Sciatic nerve (tissue), 2 donors: ENCODE measurements at places on chromosomes 3 and 15. TPM values are rescaled to one million over a fixed set of nuclear protein-coding genes. Genes with fewer than 3 reads are reported as not detected.

CASR gene
- not detected for total RNA-seq

CYP19A1 gene
- 24.0 TPM for total RNA-seq

BDH1 gene
- total RNA-seq, result 9.7 TPM

CNTN6 gene
- 0.67 TPM for total RNA-seq

GRAMD2A gene
- total RNA-seq, result 6.7 TPM

STRA6 gene
- total RNA-seq, result 0.76 TPM

ASB14 gene
- not detected for total RNA-seq

DNA sequence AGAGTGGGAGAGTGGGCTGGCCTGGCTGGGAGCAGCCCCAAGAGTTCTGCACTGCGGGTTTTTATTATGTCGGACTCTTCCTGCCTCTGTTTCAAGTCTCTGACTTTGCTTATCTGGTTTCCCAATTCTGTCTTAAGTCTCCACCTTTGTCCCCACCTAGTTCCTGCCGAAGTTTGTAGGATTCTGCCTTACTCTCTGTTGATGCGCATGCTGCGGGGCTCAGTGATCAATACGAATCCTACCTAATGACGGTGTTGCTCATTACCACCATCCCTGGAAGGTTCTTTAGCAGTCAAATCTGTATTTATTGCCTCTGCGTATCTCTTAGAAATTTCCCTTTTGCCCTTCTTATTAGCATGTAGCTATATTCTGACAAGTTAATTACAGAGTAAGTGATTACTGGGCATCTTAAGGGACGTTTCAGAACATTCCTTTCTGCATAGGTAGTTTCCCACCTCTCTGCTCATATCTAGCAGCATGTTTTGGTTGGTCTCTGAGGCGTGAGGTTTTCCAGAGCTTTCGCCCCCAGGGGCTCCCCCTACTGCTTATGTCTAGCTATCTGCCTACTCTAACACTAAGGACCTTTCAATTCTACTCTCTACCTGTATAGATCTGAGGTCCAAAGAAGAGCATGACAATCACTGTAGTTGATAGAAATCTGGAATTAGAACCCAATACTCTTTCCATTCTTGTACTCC is 236.0 kb upstream of the EIF1B start:
- DNase-seq, result no peak

DNA sequence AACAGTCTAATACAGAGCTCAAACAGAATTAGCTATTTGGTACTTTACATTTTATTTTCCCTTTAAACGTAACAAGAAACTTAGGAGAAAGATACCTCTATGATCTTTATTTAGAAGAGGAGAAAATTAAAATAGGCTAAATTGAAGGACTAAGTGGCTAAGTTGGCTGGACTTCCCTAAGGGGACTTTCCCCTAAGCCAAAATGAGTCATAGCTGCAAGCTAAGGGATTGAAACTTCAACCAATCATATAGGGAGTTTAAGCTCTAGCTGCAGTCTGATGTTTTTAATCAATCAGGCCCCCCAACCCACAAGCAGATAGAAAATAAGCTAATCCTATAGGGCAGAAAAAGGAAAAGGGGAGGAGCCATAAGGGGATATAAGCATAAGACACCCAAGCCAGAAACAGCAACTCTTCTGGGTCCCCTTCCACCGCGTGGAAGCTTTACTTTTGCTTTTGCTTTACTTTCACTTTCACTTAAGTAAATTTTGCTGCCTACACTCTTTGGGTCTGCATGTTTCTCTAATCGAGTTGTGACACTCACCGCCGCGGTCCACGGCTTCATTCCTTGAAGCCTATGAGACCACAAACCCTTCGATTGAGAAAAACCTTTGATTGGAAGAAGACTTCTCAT is 1108.5 kb upstream of the EPHA6 start:
- DNase-seq, result no peak

DNA sequence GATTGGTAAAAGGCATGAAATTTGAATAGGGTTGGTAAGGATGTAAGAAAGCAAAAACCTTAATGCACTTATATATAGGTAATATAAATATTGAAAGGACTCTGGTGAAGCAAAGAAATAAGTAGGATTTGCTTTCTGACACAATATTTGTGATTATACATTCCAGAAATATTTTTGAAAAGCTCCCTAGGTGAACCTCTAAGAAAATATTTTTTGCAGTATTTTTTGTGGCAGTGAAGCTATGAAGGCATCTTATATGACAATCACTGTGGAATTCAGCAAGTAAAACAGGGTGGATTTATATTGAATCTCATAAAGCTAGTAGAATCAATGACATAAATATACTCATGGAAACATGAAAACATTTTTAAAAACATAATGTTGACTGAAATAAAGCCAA is 119.6 kb upstream of the EPHA3 start:
- DNase-seq, result no peak

- no peak for DNase-seq
Observed at GRCh38 chr15:74327756-74328155, 39.7 kb downstream of the CYP11A1 start.

DNA sequence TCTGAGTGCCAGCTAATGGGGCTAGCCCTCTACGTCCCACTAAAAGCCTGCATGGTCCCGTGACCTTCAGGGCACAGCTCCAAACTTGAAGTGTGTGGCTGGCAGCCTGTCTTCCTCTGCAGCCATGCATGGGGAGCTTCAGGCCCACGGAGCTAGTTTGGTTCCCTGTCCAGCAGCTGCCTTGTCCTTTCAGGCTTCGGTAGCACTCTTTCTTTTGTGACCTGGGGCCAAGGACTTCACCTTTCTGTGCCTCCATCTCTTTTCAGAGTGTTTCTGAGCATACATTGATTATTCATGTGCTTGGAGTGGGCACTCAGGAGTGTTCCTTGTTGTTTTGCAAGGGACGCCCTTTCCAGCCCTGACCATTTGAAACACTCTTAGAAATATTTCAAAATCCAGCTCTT is 155.2 kb downstream of the DNAJB8 start:
- no peak for DNase-seq

- no peak for DNase-seq
Observed at GRCh38 chr3:171286580-171287249, 173.5 kb downstream of the TNIK start.

DNA sequence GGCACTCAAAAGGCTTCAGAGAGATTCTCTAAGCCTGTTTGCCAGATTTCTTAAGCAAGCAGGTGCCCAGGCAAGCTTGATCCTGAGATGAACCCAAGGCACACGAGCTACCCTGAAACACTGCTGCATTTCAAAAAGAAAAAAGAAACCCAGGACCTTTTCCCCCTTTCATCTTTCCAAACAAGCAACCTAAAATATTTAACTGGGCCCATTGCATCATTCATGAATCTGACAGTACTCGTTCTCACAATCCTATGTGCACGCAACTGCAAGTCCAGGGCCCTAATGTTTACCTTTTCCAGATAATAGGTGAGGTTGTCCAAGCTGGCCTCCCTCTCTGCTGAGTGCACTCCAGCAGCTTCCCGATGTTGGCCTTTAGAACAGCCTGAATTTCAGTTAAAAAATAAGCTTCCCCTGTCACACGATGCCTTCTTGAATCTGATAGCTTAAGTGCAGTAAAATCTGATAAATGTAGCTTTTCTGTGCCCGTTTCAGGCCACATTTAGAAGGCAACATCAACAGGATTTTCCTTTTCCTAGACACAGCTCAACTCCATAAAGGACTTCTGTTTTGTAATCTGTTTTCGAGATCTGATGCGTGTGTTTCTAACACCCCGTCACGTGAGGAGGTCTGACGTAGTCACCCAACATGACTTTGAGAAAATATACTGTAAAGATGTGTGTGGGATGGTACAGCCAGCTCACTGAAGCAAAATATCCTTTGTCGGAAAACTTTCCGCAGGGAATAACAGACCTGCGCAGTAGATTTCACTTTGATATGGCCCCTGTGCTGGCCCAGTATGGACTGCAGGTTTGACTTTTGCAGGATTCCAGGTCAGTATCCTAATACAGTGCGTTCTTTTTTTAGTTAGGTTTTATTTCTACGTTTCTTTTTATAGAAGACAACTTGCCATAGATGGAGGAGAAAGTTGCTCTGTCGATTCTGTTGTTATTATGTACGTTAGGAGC is 55.1 kb upstream of the RASA2 start:
- no peak for DNase-seq

DNA sequence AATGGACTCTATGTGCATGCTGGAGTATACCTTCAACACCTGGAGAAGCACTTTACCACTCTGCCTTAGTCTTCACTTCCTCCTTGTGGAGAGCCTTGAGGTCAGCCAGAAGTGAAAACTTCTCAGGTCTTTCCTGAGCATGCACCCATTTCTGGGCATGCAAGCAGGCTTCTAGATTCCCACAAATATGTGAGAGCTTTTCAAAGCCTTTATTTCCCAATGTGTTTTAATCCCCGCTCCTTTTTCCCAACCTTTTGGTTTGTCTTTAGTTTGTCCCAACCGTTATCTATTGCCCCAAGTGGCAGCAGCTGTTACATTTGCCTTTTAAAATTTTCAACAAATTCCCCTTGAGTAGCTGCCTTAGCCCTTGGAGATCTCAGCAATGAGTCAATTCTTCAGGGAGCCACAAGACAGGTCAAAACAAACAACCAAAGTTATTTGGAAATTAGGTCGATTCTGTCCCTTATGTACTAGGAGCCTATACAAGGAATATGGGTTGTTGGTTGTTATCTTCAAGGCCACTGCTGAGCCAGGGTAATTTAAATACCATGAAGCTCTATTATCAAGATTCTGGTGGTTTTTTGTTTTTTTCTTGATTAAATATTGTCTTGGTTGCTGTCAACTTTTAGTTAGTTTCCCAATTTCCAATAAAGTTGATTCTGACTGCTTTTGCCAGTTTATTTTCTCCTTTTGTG is 44.4 kb downstream of the LSM3 start:
- DNase-seq, result no peak

- DNase-seq, result no peak
Observed at GRCh38 chr3:69698728-69699127, 40.5 kb upstream of the MITF start.

DNA sequence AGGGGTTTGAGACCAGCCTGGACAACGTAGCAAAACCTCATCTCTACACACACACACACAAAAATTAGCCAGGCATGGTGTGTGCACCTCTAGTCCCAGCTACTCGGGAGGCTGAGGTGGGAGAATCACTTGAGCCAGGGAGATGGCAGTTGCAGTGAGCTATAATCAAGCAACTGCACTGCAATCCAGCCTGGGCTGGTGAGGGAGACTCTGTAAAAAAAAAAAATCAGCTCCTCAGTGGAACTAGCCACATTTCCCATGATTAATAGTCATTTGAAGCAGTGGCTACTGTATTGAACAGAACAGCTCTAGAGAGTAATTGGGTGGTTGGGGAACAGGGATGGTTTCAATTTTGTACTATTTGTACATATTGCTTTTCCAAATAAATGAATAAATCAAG is 11.5 kb upstream of the FBXO40 start:
- no peak for DNase-seq

GRCh38 chr15:100048736-100049135 is 293.0 kb downstream of the ADAMTS17 start:
- no peak for DNase-seq

- DNase-seq, result no peak
Observed at GRCh38 chr3:56303487-56303886, 164.8 kb downstream of the ERC2 start.

- DNase-seq, result no peak
Observed at GRCh38 chr3:126480206-126480605, 4.5 kb upstream of the ZXDC start.

DNA sequence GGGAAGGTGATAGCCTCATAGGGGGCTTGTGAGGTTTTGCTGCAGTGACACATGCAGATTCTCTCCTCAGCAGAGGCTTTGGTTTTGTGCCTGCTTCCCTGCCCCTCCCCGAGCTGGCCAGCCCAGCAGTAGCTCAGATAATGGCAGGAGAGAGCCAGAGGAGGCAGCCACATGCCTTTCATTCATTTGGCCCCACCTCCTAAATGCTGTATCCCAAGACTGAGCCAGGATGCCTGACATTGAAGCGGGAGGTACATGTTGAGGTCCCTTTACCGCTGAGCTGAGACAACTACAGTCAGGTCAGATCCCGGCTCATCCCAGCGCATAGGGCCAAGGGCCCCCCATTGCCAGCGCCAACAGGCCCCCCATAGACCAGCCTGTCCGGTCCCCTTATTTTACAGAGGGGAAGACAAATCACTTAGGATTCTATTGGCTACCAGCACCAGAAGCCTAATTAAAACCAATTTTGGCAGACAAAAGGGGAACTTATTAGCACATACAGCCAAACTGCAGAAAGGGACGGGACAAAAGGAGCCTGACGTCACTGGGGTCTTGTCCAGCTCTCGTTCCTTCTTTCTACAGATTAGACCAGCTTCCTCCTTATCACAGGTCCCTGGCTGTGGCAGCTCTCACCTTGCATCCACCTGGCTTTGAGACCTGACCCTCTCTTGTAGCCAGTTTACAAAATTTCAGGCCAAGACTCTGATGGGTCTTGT is 12.1 kb upstream of the POLG start:
- no peak for DNase-seq

GRCh38 chr15:99568625-99569352 is 3.0 kb downstream of the MEF2A start:
- DNase-seq, result no peak

DNA sequence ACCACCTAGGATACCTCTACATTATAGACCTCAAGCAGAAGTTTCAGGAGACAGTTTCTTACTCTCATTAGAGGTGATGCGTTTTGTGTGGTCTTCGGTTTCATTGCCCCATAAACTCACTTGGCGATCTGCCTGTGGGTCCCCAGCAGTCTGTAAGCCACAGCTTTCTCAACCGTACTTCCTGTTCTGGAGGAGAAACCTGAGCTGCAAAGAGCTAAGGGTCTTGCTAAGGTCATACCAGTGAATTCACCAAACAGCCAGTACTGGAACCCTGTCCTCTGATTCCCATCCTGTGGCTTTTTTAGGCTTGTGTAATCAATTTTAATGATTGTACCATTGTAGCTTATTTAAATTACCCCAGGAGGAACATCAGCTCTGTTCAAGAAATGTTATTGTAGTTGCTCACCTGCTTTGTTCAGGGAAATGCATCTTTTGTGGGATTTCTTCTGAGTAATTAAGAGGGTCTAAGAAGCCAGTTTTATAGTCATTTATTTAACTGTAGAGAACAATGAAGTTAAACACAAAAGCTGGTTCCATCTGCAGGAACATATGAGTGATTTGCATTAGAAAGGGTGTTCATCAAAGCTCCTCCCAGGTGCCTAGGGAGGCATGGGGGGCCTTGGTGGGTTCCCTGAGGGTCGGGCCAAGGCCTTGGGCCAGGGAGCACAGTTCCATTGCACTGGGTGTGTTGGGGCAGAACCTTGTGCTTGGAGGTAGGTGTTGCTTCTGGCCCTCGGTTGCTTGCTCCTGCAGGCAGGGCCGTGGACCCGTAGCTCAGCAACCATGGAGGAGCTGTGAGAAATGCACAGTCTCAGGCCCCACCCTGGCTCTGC is 69.6 kb downstream of the APBA2 start:
- no peak for DNase-seq

GRCh38 chr3:133127381-133127780 is 89.2 kb downstream of the TMEM108 start:
- no peak for DNase-seq

- DNase-seq, result no peak
Observed at GRCh38 chr3:102098130-102098885, 249.0 kb downstream of the NFKBIZ start.

- DNase-seq, result peak; percentile 67
Observed at GRCh38 chr3:131082871-131083863, 56.5 kb downstream of the NEK11 start.
